ENCODE measurements at places on chromosomes 3 and 15.

- DNase-seq = no peak
Observed at GRCh38 chr3:102141096-102141927, 292.0 kb downstream of the NFKBIZ start.

DNA sequence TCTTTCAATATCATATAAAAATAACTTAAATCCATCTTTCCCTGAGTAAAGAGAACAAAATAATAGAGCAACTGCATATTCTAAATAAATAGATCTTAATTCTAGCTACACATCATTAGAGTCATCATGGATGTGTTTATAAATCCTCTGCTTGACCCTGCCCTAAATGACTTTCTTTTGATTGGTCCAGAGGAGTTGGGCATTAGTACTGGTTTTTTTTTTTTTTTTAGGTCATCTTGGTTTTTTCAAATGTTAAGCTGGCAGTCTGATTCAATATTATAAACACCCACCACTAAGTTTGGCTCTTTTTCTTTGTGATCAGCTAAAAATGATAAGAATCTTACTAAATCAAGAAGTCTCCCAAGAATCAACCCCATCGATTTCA lies 504.0 kb upstream of the CBLB start:
- no peak for DNase-seq

GRCh38 chr3:141798448-141798845 lies 35.2 kb downstream of the GRK7 start:
- DNase-seq = no peak

DNA sequence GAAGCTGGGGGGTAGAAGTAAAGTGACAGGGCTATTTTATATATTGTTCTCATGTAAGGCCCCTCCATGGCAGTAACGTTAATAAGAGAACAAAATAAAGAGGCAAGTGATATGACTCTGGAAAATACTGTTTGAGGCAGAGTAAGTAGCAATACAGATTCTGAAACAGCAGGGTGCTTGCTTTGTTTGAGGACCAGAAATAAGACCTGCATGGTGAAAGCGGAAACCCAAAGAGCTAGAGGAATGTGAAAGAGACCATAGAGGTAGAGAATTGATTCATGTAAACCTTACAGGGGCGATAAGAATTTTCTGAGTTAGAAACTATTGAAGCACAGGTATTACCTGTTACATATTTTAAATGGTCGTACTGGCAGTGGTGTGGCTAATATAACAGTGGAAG lies 1517.1 kb downstream of the SI start:
- DNase-seq = no peak

DNA sequence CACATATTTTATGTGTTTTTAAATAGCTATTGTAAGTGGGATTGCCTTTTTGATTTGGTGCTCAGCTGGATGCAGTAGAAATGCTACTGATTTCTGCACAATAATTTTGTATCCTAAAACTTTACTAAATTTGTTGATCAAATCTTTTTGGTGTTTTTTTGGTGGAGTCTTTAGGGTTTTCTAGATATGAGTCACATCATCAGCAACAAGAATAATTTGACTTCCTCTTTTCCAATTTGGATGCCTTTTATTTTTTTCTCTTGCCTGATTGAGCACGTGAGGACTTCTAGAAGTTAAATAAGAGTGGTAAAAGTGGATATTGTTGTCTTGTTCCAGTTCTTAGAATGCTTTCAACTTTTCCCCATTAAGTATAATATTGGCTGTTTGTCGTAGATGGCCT lies 51.3 kb downstream of the TLNRD1 start:
- no peak for DNase-seq

Measured in nucleus accumbens (tissue), 56 donors.